ENCODE measurements at places on chromosomes 6 and 20. TPM values are rescaled to one million over a fixed set of nuclear protein-coding genes. Genes with fewer than 3 reads are reported as not detected.

DNA sequence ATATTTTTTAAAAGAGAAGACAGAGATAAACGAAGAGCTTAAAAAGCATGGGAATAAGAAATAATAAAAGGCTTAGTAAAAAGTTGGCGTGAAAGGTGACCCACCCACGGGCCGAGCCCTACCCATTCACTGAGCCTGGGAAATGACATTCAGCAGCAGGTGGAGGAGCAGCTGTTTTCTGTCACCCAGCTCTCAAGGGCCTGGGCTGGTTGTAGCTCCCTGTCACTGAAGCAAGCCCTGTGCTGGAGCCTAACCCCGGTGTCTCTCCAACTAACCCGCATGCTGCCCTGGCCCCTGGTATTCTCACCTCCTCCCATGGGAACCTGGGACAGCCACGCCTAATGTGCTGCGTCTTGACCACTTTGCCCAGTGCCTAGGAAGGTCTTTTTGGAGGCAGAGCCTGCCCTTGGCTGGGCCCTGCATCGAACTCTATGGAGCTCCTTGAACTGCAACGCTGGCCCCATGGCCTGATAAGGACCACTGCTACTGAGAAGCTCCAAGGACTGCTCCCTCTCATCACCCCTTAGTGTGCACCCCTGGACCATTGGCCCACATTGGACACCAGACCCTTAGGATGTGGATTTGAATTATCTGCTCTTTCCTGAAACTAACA lies 68.8 kb upstream of the IYD start:
- no peak for DNase-seq

The COL9A3 gene
- total RNA-seq, result 81.2 TPM

- DNase-seq, result no peak
Measured at GRCh38 chr6:95686895-95687294, 109.6 kb downstream of the MANEA start.

The RGS19 gene
- total RNA-seq, result 13.4 TPM

DNA sequence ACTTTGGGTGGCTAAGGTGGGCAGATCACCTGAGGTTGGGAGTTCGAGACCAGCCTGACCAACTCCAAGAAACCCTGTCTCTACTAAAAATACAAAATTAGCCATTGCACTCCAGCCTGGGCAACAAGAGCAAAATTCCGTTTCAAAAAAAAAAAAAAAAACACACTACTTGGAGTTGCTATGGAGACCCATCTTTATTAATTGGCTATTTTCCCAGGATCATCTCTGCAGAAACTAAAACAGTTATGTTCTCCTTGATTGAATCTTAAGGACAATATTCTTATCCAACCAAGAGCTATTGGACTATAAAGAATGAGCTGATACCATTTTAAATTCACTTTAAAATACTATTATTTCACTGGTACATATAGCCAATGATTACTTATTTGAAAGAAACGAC lies 14.7 kb downstream of the AKIRIN2 start:
- no peak for DNase-seq

The CASS4 gene
- 7.5 TPM for total RNA-seq

The PI16 gene
- total RNA-seq, result 39.6 TPM

DNA sequence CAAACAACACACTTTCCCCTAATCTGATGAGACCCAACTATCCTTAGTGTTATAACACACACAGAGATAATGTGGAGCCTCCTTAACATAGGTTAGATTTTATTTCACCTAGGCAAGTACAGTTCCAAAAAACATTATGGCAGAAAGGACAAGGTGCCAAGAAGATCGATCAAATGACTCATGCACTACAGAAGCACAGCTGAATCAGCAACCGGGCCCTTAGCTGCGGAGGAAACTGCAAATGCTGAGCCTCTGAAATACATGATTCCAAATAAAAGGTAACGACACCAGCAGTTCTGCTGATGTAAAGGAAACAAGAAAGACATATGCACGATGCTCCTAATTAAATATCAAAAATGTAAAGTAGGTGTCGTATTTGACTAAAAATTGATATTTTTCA lies 19.9 kb upstream of the MUC21 start:
- DNase-seq, result no peak

The NCOA3 gene
- total RNA-seq, result 38.0 TPM

The COL10A1 gene
- total RNA-seq, result not detected

DNA sequence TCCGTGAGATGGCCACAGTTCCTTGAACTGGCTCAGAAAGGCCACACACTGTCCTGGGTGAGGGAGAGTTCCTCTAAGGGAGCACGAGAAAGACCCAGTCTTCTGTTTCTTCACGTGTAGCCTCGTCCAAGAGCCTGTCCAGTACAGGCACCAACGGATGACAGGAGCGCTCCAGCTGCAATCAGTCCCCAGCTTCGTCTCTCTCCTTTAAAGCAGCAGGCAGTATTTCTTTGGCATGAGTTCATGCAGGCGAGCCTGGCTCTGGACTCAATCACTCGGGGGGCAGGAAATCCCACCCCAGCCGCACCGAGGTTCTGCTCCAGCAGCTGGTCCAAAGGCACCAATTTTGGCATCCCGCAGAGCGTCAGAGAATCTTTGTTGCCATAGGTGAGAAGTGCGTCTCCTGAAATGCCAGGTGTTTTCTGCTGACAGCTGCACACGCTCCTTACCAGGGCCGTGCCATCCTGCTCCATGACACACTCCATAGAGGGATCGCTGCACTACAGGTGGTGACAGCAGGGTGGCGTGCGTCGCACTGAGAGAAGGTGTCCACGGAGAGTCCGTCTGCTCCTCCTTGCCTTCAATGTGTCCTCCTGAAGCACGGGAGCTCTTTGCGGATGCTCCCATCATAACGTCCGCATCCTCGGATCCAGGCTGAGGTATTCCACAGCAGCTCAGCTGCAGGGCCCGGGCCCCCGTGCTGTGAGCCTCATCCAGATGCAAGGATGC lies 59.6 kb upstream of the AFDN start:
- DNase-seq, result no peak

The RNF5 gene
- total RNA-seq, result 97.5 TPM

The NR2E1 gene
- not detected for total RNA-seq

DNA sequence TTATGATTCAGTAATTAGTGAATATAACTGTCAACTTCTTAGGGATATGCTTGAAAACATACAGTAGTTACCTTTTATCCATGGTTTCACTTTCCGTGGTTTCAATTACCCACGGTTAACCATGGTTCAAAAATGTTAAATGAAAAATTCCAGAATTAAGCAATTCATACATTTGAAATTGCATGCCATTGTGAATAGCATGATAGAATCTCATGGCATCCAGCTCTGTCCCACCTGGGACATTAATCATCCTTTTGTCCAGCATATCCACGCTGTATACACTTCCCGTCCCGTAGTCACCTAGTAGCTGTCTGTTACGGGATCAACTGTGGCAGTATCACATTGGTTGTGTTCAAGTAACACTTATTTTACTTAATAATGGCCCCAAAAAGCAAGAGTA lies 781.7 kb upstream of the CITED2 start:
- DNase-seq, result no peak

GRCh38 chr6:154989448-154989847 lies 5.7 kb upstream of the TIAM2 start:
- DNase-seq, result no peak

- no peak for DNase-seq
Measured at GRCh38 chr20:10739566-10739965, 65.8 kb upstream of the JAG1 start.

- DNase-seq, result no peak
Measured at GRCh38 chr6:151176911-151177770, 62.6 kb upstream of the AKAP12 start.

GRCh38 chr6:7785243-7786035 lies 59.5 kb downstream of the BMP6 start:
- no peak for DNase-seq

- no peak for DNase-seq
Measured at GRCh38 chr6:14857501-14857900, 388.4 kb upstream of the JARID2 start.

- DNase-seq, result no peak
Measured at GRCh38 chr6:4637691-4638433, 138.3 kb upstream of the CDYL start.

- DNase-seq, result no peak
Measured at GRCh38 chr6:147548921-147549475, 40.5 kb downstream of the SAMD5 start.

DNA sequence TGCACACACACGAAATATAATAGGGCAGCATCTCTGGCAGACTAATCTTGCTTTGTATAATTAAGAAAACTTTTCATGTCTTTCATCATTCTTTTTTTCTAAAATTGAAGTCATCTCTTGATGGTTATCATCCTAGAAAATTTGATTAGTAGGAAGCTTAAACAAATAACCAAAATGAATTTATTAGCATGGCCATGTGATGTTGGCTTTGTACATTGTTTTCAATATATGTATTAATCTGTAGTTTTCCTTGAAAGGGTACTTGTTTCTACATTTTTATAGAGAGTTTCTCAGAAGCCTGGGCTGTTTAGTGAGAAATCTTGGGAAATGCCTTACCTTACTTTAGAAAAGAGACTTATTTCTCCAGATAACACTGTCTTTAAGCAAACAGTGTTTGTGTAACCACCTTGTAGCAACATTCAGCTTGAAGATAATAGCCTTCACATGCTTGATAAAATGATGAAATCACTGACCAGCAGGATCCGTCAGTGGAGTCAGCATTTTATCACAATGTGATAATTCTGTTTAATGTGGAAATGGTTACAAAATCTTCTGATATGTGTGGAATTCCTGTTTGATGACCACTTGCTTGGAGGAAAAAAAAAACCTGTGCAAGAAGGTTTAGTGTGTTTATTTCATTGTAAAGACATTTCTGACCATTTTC lies 147.8 kb downstream of the MACROD2 start:
- DNase-seq, result no peak

The NEDD9 gene
- total RNA-seq, result 107 TPM

Data from tibial nerve (tissue), 4 donors.